Heart right ventricle (tissue), 16 donors: ENCODE measurements at places on chromosomes 6 and 20. TPM values are rescaled to one million over a fixed set of nuclear protein-coding genes. Genes with fewer than 3 reads are reported as not detected.

DNA sequence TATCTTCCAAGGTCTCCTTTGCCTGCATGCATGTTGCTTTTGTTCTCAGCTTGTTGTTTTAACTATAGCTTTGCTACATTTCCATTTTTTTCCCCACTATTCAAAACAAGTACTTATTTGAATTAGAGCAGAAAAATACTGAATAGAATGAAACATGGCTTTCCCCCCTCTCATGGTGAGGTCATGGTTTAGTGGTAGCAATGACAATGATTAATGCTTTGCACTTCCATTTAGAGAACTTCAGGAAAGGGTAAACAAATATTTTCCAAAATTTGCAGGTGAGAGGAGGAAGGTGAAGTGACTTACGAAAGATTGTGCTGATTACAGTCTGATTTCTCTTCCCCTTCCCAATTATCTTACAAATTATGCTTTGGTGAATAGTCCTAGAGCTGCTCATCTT is 47.8 kb upstream of the TRAF3IP2 start:
- H3K27me3 ChIP-seq: no peaks in the 10 kb centered on the region
- H3K4me3 ChIP-seq: no peak overlapping the region
- no peaks in the 10 kb centered on the region for H3K4me1 ChIP-seq
- DNase-seq: no peak

DNA sequence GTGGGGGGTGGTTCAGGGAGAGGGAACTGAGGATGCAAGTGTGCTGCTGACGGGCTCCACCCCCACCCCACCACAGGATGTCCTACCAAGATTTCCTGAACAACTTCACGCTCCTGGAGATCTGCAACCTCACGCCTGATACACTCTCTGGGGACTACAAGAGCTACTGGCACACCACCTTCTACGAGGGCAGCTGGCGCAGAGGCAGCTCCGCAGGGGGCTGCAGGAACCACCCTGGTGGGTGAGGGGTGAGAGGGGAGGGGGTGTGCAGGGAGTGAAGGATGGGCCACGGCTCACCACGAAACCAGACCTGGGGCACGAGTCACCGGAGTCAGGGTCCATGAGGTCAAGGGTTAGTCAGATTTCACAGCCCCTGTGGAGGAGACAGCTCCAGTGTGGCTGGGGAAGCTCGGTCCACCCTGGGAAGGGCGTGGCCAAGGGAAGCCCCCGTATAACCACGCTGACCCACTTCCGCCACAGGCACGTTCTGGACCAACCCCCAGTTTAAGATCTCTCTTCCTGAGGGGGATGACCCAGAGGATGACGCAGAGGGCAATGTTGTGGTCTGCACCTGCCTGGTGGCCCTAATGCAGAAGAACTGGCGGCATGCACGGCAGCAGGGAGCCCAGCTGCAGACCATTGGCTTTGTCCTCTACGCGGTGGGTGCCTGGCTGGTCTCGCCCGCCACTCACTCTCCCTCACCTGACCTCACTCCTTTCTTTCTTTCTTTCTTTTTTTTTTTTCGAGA is 18.3 kb downstream of the CAPN11 start:
- no peak overlapping the region for H3K4me3 ChIP-seq
- no peak for DNase-seq
- H3K27ac ChIP-seq: no peak overlapping the region
- no peaks in the 10 kb centered on the region for H3K27me3 ChIP-seq
- H3K36me3 ChIP-seq: no peaks in the 10 kb centered on the region
- H3K4me1 ChIP-seq: peaks cover 8% of the 10 kb centered on the region

- no peak overlapping the region for H3K27ac ChIP-seq
- H3K4me3 ChIP-seq: no peak overlapping the region
- no peaks in the 10 kb centered on the region for H3K4me1 ChIP-seq
- no peak for DNase-seq
- no peaks in the 10 kb centered on the region for H3K27me3 ChIP-seq
Observed at GRCh38 chr6:15602154-15602553, 60.7 kb downstream of the DTNBP1 start.

DNA sequence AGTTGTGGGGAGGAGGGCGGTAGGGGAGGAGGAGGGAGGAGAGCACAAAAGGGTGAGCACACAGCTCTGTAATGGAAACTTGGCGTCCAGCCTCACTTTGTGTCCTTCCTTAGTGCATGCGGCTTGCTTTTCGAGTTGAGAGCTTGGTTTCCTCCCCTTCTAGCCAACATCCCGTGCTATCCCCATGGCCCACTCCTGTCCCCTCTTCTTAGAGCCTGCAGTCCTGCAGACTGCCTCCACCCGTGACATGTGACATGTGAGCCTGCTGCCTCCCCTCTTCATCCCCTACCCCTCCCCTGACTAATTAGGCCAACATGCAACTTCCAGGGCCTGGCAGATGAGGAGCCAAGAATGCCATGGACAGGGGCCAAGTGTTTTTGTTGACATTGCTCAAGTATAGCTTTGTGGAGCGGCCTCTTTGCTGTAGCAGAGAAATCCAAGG is 63.2 kb downstream of the SLC24A3 start:
- peak; percentile 52 for DNase-seq
- peaks cover 24% of the 10 kb centered on the region for H3K4me1 ChIP-seq
- H3K27ac ChIP-seq: no peak overlapping the region
- no peak overlapping the region for H3K4me3 ChIP-seq

DNA sequence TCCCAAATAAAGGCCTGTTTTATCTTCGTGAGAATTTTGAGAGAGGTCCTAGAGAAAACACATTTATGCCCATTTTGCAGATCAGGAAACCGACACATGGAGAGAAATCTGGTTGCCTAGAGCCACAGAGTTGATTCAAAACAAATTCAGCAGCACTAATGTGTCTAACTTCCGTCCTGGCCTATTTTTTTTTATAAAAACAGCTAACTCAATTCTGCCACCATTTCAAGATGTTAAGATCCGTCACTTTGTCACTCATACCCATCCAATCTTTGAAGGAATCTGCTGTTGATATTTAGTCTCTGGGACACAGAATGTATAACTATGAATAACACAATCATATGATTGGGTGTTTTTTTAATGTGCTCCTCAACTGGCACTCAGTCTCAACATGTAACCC is 611.1 kb upstream of the ARID1B start:
- H3K4me3 ChIP-seq: no peak overlapping the region
- H3K27me3 ChIP-seq: no peaks in the 10 kb centered on the region
- no peak for DNase-seq
- H3K36me3 ChIP-seq: no peaks in the 10 kb centered on the region

DNA sequence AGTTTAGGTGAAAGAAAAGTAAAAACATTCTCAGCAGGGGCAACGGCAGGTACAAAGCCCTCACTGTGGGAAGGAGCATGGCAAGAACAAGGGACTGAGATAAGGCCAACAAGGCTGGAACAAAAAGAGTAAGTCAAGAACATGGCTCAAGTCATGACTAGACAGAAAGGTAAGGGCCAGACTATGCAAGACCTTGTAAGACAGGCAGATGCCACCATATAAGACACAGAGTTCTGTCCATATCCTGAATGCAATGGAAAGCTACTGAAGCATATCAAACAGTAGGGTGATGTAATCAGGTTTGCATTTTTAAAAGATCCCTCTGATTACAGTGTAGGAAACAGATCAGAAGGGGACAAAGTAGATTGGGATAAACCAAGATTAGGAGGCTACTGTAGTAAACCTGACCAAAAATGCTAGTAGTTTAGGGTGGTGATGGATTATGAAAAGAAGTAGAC is 5.5 kb downstream of the REV3L start:
- H3K36me3 ChIP-seq: no peaks in the 10 kb centered on the region
- H3K4me3 ChIP-seq: no peak overlapping the region
- no peak for DNase-seq
- H3K27me3 ChIP-seq: no peaks in the 10 kb centered on the region
- H3K4me1 ChIP-seq: peaks cover 10% of the 10 kb centered on the region
- H3K27ac ChIP-seq: no peak overlapping the region

DNA sequence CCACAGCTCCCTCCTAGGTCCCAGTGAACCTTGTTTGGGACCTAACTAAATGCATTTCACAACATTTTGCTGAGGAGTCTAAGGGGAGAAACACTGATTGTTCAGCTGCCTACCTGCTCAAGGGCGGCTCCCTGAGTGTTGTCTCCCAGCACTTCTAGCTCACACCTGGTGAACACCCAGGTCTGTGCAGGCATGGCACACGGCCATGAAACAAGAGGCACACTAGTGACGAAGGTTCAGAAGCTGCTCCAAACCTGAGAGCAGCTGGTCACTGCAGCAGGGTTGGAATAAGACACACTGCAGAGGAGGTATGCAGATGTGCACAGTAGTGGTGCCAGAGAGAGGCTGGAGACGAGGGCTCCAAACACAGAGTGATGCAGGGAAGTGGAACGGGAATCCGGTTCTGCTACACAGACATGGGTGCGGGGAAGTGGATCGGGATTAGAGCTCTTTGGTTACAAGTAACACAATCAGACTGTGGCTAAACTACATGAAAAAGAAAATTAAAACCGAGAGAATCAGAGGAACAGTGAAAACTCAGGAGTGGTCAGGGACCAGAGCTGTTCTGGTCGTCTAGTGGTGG is 486.1 kb upstream of the CDH4 start:
- no peak for DNase-seq
- H3K27ac ChIP-seq: no peak overlapping the region
- H3K27me3 ChIP-seq: peaks cover 1% of the 10 kb centered on the region
- H3K4me3 ChIP-seq: no peak overlapping the region

The RIPPLY2 gene
- 0.17 TPM for polyA plus RNA-seq

The ADTRP gene
- polyA plus RNA-seq: not detected

The ZC3H12D gene
- 0.19 TPM for polyA plus RNA-seq

The OR2B6 gene
- not detected for polyA plus RNA-seq

The SUPT3H gene
- 2.8 TPM for polyA plus RNA-seq

The ZNF334 gene
- 0.64 TPM for polyA plus RNA-seq
